ENCODE measurements at places on chromosomes 11 and 22. TPM values are rescaled to one million over a fixed set of nuclear protein-coding genes. Genes with fewer than 3 reads are reported as not detected.

DNA sequence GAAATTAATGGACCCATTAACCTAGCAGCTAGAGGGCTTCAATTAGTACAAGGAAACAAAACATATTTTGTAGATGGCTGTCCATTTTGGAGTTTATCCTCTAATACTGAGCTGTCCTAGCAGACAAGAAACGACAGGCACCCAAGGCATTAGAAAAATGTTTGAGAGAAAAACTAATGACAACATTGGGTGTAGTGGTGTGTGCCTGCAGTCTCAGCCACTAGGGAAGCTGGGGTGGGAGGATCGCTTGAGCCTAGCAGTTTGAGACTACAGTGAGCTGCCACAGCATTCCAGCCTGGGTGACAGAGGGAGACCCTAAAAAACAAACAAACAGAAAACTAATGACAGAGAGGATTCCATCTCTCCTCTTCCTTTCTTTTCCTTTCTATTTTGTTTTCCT is 1.5 kb downstream of the A4GALT start:
- DNase-seq = no peak

DNA sequence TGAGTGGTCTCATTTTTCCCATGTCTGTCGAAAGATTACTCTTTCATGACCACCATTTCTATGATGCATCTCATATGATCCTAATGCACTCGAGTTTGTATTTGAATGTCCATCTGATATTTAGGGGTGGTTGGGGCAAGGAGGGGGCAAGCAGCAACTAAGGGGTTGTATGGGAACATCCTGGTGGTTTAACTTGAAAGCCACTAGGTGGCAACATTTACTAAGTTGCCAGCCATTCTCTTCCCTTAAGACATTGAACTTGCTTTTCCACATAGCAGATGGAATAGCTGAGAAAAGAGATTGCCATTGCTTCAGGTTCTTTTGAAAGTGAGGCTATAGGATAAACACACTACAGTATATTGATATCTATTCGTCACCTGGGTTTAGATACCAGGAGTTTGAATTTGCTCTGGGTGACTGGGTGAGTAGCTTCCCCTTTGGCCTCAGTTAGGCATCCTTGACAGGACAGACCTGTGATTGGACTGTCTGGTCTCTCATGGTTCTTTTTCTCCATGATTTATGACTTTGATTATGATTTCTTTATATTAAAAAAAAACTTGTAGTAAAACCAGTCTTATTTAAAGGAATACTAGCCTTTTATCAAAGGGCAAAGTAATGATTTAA is 32.4 kb downstream of the NF2 start:
- no peak for DNase-seq

DNA sequence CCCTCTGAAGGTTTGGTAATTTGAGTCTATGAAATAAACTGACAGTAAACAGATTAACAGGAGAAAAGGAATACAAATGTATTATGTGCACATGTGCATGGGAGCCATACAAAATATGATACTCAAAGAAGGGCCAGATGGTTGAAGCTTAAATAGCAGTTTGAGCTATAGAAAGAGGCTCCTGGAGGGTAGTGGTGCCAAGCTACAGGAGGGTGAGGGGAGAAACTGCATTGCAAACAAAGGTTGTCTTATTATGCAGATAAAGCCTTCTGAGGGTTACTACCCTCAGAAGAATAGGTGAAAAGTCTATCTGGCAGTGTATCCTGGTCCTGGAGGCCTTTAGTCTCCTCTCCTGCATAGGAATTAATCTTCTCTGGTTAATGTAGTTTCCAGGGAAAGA is 267.3 kb upstream of the MPPED2 start:
- no peak for DNase-seq

GRCh38 chr11:10257478-10257877 is 36.5 kb downstream of the SBF2 start:
- DNase-seq = no peak

DNA sequence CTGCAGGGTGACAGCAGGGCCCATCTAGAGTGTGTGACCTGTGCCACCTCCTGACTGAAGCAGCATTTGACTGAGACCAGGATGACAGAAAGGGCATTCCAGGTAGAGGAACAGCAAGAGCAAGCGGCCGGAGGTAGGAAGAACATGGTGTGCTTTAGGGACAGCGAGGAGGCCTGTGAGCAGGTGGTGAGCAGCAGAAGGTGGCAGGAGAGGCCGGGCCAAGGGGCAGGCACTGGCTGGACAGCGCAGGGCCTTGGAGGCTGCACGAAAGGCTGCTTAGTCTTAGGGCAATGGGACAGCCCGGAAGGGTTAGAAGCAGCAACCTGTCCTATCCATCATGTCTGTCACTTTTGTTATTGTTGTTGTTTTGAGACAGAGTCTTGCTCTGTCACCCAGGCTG is 17.6 kb upstream of the LRRC32 start:
- no peak for DNase-seq

The OLFML1 gene
- total RNA-seq = not detected

Measured in glomerular endothelial cell (primary cell).